ENCODE measurements at places on chromosomes 5 and 9. TPM values are rescaled to one million over a fixed set of nuclear protein-coding genes. Genes with fewer than 3 reads are reported as not detected.

The BARX1 gene
- total RNA-seq: not detected

The GFRA3 gene
- total RNA-seq: not detected

The IRX2 gene
- total RNA-seq: not detected

The CMYA5 gene
- total RNA-seq: under 0.01 TPM

The C9 gene
- not detected for total RNA-seq

The FABP6 gene
- not detected for total RNA-seq

The SLC1A3 gene
- 0.19 TPM for total RNA-seq

The NXNL2 gene
- total RNA-seq: not detected

The CORO2A gene
- 0.18 TPM for total RNA-seq

The PLPP6 gene
- total RNA-seq: 4.2 TPM

The PTPRD gene
- 5.8 TPM for total RNA-seq

The PCA3 gene
- total RNA-seq: 0.90 TPM

The CCL28 gene
- total RNA-seq: 0.38 TPM

The SMIM33 gene
- total RNA-seq: not detected

The IL6ST gene
- 248 TPM for total RNA-seq

The RPL35 gene
- total RNA-seq: 2,756 TPM

The PDZD2 gene
- total RNA-seq: 3.2 TPM

The FCHO2 gene
- 14.8 TPM for total RNA-seq

The SPATA31E1 gene
- not detected for total RNA-seq

The SPAG8 gene
- 0.27 TPM for total RNA-seq

The TXNDC8 gene
- not detected for total RNA-seq

The PAEP gene
- not detected for total RNA-seq

The PCDHA1 gene
- not detected for total RNA-seq

The GPX8 gene
- total RNA-seq: 36.8 TPM

The TMEM174 gene
- total RNA-seq: not detected

The SPAAR gene
- total RNA-seq: 10.4 TPM

The NAIF1 gene
- 9.0 TPM for total RNA-seq

The DNLZ gene
- 9.3 TPM for total RNA-seq

The C9orf153 gene
- 0.09 TPM for total RNA-seq

The CRHBP gene
- under 0.01 TPM for total RNA-seq

The ZFP2 gene
- total RNA-seq: 0.18 TPM

The DDX46 gene
- 23.9 TPM for total RNA-seq
